Kidney tubule cell (primary cell): ENCODE measurements at places on chromosomes 3 and 15.
A peak's percentile ranks its signal among the peaks of the same experiment; 100 is the strongest.

- DNase-seq = peak; percentile 58
Measured at GRCh38 chr15:60757831-60758570, 279.1 kb upstream of the ICE2 start.

DNA sequence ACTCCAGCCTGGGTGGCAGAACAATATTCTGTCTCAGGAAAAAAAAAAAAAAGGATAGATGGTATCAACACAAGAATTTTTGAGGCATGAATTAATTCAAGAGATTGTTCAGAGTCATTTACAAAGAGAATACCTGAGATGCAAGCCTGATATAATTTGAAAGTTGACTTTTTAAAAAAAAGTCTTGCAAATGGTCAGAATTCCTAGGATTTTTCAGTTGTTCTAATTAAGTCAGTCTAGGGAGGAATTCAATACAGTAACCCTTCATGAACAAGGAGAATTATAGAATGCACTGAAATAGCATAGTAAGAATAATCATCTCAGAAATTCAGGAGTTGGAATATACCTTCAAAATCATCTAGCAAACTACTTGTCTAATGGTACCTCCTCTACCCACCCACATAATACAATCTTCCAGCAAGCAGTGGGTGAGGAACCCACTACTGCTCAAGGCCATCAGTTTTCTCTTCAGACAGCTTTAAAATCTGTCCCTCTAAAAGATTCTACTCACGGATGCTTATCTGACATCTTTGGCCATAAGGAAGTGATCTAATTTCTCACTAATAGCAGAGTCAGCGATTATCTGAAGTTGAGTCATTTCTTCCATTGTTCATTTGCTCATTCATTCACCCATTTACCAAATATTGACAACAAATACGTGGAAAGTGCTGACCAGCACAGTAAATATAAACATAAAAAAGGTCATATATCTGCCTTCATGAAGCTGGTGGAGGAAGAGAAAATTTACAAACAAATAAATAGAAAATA lies 159.6 kb downstream of the GREM1 start:
- peak; percentile 35 for DNase-seq

- peak; percentile 49 for DNase-seq
Measured at GRCh38 chr3:73056014-73056844, 5.2 kb upstream of the EBLN2 start.

GRCh38 chr15:85048430-85048829 lies 66.8 kb downstream of the PDE8A start:
- no peak for DNase-seq

DNA sequence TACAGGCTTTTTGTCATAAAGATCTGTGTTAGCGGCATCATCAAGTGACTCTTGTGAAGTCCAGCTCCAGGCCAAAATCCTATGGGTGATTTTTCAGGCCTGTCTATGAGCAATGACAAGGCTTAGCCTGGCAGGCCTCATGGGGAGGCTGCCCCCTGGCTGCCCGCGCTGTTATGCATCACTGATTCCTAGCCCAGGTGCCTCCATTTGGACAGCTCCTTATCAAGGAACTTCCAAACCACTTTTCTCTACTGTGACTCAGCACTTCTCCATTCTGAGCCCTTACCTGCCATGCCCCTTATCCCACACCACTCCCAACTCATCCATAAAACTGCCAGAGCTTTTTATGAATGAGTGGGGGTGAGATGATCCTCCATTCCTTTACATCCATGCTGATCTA lies 91.5 kb upstream of the C3orf80 start:
- peak; percentile 88 for DNase-seq

GRCh38 chr3:50264964-50265485 lies 3.9 kb upstream of the SEMA3B start:
- peak; percentile 93 for DNase-seq

- DNase-seq = peak; percentile 64
Measured at GRCh38 chr3:116473602-116474001, 28.3 kb upstream of the LSAMP start.

DNA sequence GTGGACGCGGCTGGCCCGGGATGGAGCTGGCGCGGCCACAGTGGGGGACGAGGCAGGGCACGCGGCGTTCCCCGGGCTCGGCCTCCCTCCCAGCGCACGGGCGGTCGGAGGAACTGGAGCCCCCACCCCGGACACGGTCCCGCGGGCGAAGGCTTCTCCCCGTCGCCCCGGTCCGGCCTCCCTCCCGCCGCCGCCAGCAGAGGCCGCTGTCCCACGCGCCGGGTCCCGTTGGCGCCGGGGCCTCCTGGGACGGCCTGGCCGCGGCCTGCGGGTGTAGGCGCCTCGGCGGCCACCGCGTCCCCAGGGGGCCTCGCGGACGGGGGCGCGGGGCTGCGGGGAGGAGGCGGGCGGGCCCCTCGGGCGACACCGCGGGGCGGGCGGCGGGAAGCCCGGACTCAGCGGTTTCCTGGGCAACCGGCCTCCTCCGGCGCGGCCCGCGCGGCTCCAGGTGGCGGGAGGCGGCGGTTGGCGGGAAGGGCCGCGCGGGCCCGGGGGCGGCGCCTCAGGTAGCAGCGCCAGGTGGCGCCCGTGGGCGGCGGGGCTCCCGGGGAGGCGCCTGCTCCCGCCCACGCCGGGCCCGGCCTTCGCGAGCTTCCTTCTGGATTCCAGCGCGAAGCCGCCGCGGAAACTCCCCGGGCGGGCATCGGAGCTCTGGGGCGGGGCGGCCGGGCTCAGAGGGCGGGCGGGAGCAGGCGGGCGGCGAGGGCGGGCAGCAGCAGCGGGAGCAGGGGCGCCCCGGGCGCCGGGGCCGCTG lies 26.7 kb downstream of the MELTF start:
- peak; percentile 89 for DNase-seq

DNA sequence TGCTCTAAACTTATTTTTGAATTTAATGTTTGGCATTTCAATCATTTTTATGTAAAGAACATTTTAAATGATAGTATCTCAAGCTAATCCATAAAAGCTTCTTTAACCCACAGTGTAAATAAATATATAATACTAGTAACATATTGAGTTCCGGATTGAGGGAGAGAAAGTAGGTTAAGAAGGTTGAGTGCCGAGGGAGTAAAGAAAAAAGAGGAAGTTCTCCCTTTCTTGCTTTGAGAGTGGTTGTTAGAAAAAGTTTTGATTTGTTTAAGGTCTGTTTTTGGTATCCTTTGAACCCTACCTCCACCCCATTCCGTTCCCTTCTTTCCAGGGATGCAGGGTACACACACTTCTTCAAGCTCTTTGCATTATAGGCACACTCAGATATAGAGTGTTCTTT lies 130.8 kb downstream of the VPS8 start:
- no peak for DNase-seq

DNA sequence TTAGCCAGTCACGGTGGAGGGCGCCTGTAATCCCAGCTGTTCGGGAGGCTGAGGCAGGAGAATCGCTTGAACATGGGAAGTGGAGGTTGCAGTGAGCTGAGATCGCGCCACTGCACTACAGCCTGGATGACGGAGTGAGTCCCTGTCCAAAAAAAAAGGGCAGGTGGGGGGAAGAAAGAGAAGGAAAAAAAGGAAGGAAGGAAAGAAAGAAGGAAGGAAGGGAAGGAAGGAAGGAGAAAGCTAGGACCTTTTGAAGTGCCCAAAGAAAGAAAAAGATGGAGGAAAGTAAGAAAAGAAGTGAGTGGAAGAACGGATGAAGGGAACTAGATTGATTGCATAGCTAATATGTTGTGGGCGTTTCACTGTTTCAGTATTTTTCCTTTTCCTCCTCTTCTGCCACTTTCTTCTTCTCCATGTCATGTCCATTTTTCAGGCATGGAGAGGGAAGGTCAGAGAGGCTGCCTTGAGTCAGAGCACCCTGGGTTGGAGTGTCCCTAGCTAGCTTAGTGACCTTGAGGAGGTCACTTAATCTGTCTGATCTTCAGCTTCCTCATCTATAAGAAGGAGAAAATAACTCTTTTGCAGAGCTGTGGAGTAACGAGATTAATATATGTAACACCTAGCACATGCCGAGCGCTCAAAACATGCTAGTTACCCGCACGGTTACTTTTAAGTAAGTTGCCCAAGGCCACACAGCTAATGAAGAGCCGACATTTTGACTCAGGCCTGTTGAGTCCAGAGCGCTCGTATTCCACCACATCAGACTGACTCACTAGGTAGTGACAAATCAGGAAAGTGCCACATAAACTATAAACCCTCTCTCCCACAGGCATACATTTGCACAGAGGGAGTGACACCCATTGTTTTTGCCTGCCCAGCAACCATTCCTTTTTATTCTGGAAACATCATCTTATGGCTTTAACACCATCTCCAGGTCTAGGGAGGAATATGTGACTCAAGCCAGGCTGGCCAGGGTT lies 42.2 kb downstream of the BHLHE40 start:
- peak; percentile 93 for DNase-seq
